Iris pigment epithelial cell (primary cell): ENCODE measurements at places on chromosomes 3 and 15.

- DNase-seq: peak; percentile 62
These were observed 22.4 kb upstream of the SMAD6 start for GRCh38 chr15:66679657-66680108.

GRCh38 chr3:66816090-66816761 lies 181.9 kb upstream of the KBTBD8 start:
- peak; percentile 68 for DNase-seq

GRCh38 chr15:79434361-79434760 lies 2.2 kb downstream of the MINAR1 start:
- no peak for DNase-seq

DNA sequence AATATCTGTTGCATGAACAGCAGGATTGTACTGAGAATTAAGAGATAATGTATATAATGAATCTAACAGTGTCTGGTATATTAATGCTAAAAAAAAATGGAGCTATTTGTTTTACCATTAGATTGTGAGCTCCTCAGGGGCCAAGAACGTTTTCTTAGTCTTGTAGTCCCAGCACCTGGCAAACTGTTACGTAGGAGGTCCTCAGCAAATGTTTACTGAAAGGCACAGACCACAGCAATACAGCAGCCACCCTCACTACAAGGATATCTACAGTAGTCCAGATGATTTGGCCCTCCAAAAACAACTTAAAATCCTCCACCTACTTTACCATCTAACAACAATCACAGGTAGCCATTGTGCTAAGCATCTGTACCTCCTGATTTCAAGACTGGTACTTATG lies 59.7 kb downstream of the MSL2 start:
- no peak for DNase-seq

- DNase-seq: no peak
These were observed 48.6 kb downstream of the KLF15 start for GRCh38 chr3:126308394-126309125.

DNA sequence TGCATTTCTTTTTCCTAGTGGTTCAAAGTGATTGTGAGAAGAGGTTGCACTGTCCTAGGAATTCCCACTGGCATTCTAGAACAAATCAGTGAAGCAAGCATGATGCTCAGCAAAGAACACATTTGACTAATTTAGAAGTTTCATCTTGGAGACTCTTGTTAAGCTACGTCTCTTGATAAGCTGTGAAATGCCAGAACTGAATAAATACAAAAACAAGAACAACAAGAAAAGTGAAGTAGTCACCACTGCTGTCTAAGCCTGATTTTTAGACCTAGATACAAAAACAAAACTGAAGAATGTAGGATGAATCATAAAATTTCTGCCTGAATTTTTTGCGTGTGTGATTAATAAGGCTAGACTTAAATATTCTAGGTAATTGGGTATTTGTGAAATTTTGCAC lies 1162.4 kb downstream of the TUSC7 start:
- DNase-seq: no peak

GRCh38 chr15:51758645-51759044 lies 7.2 kb downstream of the TMOD2 start:
- DNase-seq: peak; percentile 60

DNA sequence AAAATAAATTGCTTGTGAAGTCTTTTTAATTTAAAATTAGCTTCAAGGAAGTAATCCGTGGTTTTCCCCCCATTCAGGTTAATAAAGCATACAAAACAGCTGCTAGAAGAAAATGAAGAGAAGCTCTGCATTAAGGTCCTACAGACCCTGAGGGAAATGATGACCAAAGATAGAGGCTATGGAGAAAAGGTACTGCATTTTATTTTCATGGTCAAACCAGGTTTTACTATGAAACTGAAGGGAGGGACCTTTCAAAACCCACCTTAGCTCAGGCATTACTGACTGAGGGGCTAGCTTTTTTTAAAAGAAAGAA lies 218.5 kb downstream of the ITPR1 start:
- DNase-seq: no peak

DNA sequence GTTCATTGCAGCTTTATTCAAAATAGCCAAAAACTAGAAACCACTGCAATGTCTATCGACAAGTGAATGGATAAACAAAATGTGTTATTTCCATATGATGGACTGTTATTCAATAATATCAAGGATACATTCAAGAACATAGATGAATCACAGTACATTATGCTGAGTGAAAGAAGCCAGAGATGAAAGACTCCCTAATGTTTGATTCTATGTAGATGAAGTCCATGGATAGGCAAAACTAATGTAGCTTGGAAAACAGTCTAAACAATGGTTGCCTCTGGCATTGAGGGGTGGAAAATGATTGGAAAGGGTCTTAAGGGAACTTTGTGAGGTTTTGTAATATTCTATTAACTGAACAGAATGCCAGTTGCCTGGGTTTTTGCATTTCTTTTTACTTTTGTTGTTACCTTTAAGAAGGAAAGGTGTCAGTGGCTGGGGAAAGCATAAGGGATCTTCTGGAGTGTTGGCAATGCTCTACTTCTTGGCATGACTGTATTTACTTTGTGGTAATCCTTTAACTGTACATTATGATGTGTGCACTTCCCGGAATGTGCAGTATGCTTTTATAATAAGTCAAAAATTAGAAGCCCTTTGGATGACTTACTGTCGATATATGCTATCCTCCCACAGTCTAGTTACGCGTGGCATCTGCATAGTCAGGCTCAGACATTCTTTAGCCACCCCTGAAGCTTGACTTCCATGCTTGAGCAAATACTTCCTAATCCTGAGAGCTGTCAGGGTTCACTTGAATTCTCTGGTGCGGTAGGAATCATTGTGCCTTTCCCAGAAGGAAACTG lies 20.5 kb upstream of the ATP10A start:
- peak; percentile 76 for DNase-seq

GRCh38 chr3:34419801-34420200 lies 621.4 kb downstream of the PDCD6IP start:
- DNase-seq: no peak

- peak; percentile 79 for DNase-seq
These were observed 39.2 kb downstream of the SLC24A1 start for GRCh38 chr15:65660927-65661326.

- peak; percentile 42 for DNase-seq
These were observed 52.6 kb downstream of the IQCH start for GRCh38 chr15:67307156-67307555.

DNA sequence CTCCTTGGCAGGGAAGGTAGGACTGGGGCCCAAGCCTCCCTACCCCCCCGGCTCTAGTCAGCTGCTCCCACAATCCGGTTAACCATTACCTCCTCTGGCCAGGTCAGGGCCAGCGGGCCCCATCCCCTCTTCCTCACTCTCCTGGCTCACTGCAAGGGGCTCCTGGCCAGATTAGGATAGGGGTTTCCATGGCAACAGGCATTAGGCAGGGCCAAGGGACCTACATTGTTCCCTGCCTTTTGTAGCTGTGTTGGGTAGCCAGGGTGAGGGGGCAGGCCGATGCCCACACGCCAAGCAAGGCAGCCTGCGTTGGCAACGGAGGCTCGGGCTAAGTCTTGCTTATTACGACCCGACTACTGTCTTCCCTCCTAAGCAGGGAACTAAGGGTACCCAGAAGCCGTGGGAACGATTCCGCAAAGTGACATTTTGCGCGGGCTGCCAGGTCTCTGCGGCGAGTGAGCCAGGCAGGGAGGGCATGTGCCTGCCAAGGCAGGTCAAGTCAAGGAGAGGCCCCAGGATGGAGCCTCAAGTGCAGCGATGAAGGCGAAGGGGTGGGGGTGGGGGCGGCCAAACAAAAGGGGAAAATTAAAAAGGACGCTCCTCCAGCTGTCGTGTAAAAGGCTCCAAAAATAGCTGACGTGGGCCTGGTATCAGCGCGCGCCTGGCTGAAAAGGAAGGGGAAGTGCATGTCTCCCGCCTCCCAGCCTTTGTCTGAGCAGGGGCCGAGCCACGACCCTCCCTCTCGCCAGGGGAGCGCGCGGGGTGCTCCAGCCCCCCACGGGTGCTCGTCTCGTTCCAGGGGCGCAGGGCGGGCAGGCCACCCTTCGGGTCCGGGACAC lies 919 bp downstream of the IDH2 start:
- DNase-seq: no peak

DNA sequence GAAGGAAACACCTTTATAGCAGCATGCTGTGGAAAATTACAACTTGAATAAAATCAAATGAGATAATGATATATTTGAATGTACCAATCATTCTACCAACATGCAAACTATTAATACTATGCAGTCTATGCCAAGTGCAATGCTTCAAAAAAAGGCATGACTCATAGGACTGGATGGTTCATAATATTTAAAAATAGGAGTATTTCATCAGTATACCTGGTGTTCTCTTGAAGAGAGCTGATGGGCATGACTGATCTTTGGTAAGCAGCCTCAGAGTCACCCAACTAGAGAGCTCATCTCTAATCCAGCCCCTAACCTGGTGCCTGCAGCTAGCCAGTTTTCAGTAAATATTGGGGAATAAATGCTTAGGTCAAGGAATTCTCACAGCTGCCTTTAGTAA lies 434.7 kb upstream of the ARRDC4 start:
- no peak for DNase-seq

GRCh38 chr3:134038716-134039115 lies 9.0 kb upstream of the SLCO2A1 start:
- DNase-seq: no peak

DNA sequence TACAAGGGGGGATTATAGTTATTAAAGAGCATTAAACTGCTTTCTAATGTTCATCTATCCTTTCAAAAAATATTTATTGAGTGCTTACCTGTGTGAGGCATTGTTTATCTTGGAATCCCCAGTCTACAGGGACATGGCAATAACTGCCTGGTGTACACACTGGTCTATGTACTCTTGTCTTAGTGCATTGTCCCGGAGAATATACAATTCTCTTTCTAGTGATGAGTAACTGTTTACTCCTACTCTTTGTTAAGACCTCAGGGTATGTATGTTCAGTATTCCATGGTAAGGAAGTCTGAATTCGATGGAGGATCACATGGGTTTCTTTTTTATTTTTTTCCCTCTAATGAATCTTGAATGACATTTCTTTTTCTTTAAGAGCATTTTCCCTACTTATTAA lies 772.4 kb upstream of the NR2F2 start:
- DNase-seq: peak; percentile 51

DNA sequence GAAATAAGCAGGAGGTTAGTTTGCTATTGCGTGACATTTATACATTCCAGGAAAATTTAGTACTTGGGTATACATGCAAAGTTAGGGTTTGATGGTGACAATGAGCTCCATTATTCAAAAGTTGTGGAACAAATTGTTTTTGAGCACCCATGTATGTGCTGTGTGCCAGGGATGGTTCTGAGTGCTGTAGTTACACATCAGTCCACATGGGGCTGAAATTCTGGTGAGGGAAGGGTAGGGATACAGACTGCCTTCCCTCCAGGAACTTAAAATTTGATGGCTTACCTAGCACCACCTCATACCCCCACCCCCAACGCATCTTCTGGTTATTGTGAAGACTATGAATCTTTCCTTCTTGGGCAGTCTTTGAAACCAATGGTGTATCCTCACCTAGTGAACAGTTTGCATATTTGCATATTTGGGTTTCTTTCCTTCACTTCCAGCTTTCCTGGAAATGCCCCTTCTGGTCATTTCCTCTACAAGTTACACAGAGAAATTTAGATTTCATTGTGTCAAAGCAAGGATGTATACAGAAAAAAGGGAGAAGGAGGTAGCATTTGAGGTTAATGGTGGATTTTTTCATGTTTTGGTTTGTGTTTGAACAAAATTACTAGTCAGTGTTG lies 222.0 kb upstream of the IL12A start:
- peak; percentile 66 for DNase-seq

DNA sequence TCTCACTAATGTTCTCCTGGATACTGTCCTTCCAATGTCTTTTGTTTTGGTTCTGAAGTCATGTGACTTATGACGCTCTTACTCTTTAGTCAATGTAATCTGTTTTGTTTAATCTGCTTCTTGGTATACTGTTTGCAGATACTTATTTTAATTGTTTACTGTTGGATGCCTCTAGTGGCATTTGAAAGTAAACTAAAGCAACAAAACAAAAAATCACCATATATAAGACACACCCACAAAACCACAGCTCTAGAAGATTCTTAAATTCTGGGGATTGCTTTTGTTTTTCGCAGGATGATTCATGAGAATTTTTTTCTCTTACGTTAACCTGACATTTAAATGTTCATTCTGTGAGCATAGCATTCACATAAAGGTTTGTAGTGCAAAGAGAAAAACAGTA lies 16.8 kb downstream of the SLC25A26 start:
- DNase-seq: no peak

- DNase-seq: no peak
These were observed 28.7 kb upstream of the MFSD1 start for GRCh38 chr3:158773166-158773565.

- DNase-seq: peak; percentile 94
These were observed 3.3 kb downstream of the VPS8 start for GRCh38 chr3:184815046-184815930.

DNA sequence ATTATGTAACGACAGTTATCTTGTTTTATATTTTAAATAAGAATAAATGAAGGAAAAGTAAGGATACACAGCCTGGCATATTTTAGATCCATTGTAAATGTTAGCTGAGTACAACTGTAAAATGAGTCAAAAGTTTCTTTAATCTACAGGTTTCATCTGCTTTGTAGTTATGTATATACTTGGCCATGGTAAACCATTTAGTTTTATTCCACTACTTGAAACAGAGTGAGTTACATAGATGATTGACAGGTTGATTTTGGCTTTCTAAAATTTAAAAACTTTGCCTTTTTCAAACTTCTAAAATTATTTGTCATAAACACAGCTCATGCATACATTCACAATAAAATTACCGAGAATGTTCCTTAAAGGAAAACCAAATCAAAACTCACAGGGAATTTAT lies 371.2 kb downstream of the ROBO1 start:
- no peak for DNase-seq

DNA sequence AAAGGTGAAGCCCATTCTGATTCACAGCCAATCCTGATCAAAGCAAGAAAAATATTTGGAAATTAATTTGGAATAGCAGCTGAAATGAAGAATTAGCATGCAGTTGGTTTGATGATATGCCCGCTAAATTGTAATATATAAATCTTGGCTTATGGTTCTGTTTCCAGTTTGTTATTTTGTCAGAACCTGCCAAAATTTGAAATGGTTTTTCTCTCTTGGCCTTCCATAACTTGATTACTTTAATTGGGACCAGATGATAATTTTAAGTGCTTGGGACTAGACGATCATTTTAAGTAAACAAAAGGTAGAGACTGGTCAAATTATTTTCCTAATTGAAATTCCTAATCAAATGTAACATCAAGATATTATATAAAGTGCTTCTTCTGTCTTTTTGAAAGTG lies 842.4 kb downstream of the TBL1XR1 start:
- DNase-seq: no peak

DNA sequence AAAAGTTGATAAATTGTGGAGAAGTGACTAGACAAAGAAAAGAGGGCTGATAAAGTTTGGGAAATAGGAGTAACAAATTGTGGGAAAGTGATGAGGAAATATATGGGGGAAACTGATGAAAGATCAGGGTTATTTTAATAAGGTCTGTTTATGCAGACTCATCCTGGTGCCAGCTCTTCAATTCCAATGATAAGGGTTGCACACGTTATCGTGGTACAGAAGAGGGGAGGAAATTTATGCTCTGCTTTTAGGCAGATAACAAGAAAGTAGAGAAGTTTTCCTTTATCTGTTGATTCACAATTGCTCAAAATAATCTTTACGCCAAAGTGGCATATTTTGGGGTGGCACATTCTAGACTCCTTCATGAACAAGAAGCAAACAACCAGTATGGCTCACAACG lies 32.1 kb upstream of the LIPC start:
- DNase-seq: no peak
